SK-N-SH treated with all-trans-retinoic acid at 6 μM for 48 hours (cell line): ENCODE measurements at places on chromosomes 4 and X.

GRCh38 chr4:147492306-147492705, 11.4 kb downstream of the EDNRA start:
- no peak; the same call in 2 of the 3 replicates for ATAC-seq

DNA sequence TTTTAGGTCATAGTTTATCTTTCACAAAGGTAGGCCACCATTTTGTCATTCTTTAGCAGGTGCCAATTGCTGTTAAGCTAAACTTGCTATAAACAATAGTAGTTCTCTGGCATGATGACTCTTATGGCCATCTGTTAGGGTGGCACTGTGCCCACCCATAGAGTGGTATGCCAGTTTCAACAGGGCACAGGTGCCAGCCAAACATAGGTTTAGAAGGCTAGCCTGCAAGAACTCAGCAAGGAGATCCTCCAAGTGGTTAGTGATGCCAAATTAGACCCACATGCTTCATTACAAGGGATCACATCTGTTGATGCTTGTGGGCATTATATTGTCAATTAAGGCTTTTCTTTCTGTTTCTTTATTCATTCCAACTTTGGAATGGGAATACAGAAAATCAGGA, 204.5 kb downstream of the FMR1NB start:
- no peak for ATAC-seq

DNA sequence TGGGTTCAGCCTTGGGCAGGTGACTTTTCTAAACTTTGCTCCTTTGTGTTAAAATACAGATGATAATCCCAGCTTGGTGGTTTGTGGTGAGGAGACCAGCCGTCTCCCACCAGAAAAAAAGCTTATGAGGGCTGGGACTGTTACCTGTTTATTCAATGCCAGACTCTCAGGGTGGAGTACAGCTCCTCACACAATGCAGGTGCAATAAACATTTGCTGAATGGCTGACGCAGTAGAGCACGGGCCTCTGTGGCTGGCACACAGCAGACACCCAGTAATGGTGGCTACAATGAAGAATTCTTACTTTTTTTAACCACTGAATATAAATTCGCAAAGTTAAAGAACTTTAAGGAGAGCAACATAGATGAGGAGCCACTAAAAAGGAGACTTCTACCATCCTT, 30.2 kb downstream of the BEND4 start:
- ATAC-seq: no peak

DNA sequence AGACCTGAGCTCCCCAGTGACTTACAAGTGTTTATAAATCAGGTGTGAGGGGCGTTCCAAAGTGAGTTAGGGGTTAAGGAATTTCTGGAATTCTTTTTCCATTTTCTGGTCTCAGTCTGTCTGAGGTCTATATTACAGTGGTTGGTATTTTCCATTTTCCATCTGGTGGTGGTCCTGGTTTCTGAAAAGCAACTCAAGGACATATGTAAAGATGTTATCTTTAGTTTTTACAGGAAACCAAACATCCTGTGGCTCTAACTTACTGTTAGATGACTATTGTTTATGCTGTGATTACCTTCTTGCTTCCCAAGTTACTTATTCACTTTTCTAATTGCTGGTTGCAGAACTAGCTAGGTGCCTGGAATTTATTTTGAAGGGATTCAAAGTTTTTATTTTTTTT, 53.5 kb upstream of the IL21 start:
- peak; percentile 34 for ATAC-seq

DNA sequence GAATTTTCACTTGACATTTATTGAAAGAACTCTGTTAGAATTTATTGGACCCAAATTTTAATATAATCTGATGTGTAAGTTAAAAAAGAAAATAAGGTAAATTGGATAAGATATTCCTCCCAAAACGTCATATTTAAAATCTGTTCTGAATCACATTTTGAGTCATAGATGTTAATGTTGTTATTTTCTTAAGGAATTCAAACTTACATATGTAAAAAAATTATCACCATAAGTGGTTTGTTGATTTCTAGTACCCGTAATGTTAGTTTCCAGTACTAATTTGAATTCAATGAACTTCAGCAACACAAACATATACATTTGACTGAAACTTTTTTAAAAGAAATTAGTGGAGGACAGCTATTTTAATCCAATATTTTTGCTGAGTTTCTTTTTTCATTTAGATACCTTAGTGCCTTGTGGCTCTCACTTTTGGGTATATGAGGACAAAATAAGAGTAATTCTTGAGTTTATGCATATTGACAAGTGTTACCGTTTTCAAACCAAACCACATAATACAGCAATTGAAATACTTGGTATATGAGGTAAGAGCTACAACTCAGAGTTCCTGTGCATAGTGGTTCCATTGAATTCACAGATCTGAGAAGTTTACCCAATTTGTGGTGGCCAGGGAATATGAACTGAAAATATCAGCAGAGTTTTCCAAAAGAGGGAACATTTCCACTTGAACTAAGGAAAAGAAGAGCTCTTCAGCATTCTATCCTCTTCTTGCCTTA, 71.8 kb downstream of the C4orf46 start:
- ATAC-seq: no peak

DNA sequence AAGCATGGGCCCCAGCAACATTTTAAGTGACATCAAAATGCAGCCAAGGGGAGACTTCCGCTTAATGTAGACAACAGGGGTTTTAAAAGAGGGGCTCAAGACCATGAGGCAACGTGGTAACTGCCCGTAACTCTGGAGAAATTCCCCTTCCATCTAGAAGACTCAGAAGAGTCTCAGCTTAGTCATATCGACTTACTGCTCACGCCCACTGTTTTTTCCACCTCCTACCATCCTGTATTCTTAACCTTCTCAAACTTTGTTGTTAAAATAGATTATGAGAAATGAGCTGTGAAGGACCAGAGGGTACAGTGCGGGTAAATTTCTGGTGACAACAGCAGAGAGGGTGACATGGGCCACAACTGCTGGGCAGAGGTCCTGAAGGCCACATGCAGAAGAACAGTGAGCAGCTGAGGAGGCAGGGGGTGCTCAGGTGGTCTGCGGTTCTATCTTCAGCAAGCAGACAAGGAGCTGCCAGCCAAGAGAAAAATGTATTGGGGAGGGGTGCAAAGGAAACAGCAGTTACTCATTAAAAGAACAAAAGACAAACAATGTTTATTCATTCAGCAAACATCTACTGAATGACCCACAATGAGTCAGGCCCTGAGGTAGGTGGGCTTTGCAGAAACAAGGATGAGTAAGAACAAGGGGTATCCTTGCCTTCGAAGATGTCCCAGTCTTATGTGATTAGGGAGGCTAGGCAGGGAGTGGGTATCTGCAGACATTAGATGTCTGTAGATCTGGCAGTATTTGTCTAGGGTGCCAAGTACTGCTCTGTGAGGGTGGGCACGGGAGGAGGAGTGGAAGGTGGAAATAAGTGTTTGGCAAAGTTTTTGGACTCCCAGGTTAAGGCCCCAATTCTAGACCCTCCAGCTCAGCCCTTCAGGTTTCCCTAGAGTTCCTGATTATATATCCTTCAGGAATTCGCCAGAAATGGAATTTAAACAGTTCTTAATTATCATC, 175.3 kb downstream of the TSPAN5 start:
- no peak for ATAC-seq

- ATAC-seq: no peak
Observed at GRCh38 chr4:7256984-7257810, 64.9 kb downstream of the SORCS2 start.

- no peak for ATAC-seq
Observed at GRCh38 chrX:108582151-108582550, 142.5 kb downstream of the COL4A5 start.

DNA sequence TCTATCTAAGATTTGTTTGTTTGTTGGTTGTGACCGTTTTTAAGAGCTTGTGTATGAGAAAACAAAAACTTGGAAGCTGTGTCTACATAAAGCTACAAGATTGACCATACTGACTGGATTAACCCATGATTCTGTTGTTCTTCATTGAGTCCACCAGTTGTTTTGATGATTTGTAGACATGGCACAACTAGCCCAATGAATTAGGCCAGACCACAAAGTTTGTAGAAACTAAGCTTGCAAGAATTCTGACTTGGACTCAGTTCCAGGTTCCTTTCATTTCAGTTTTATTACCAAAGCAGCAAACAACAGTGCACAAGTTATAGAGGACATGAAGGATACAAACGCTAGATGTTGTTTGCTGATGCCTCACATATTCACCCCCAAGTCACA, 119.3 kb downstream of the RASGEF1B start:
- ATAC-seq: no peak

- ATAC-seq: no peak
Observed at GRCh38 chr4:94175553-94176261, 32.0 kb upstream of the SMARCAD1 start.

- ATAC-seq: no peak; the same call in 2 of the 3 replicates
Observed at GRCh38 chr4:184216515-184216914, 1.2 kb downstream of the ENPP6 start.

DNA sequence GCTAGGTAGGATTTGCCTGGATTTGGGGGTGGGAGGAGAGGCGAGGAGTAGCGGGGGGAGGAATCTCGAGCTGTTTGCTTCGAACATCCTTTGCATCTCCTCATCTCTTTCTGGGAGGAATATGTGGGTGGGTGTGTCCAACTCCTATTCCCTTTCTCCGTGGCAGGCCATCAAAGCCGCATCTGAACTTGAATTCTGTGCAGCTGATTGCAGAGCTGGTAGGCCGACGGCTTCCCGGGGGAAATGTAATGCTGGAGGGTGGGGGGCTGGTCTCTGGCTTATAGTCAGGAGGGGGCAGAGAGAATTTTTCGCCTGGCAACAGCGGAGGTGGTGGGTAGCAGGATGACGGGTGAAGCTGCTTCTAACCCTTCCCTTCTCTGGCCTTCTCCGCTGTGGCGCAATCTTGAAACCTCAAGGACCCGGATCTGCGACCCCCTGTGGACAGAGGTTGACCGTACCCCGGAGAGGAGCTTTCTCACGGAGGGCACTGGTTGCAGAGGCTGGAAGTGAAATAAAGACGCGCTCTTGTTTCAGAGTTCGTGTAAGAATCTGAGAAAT, 628 bp downstream of the ZCCHC12 start:
- ATAC-seq: peak; percentile 49

DNA sequence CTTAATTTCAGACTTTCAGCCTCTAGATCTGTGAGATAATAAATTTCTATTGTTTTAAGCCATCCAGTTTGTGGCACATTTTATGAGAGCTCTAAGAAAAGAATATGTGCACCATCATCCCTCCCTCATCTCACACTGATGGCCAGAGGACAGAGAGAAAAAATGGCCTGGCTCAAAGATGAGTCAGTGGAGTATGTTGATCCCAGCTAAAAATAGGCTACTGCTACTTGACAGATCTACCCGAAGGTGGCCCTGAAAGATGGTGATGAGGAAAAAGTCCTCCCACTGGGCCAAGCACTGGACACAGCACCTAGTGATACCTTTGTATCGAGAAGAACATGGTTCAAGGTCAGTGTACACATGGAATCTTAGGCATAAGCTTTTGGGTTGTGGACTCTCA, 38.2 kb upstream of the DCTD start:
- ATAC-seq: peak; percentile 55

- ATAC-seq: no peak
Observed at GRCh38 chr4:5719350-5720055, 8.5 kb downstream of the EVC start.

DNA sequence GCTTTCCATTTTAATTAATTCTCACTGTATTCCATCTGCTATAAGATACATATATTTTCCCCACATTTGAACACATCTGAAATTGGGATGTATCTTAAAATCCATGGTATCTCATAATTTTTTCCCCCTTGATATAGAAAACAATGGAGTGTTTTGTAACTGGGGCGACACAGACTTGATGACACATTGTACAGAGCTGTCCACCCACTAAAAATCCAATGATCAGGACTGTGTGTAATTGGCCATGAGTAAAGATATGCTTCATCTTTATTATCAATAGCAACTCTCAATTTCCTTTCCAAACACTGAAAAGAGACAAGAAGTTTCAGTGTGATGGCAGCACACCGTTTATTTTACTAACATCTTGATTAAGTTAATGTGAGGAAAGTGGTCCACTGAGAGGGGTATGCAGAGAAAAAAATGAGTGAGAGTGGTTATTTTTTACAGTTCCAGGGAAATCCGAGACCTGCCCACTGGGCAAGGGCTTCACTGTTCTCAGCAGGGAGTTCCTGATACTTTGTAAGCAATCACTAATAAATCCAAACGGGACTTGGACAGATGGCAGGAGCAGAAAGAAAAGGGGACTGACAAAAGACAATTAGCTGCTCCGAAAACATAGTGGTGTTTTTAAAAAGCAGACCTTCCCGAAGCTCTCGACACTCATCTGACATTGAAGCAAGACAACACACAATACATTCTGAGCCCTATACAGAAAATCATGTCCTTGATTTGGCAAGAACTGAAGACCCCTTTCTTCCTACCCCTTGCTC, 149.4 kb downstream of the TSPAN5 start:
- ATAC-seq: no peak

- ATAC-seq: no peak
Observed at GRCh38 chr4:123073650-123074049, 151.3 kb upstream of the NUDT6 start.

DNA sequence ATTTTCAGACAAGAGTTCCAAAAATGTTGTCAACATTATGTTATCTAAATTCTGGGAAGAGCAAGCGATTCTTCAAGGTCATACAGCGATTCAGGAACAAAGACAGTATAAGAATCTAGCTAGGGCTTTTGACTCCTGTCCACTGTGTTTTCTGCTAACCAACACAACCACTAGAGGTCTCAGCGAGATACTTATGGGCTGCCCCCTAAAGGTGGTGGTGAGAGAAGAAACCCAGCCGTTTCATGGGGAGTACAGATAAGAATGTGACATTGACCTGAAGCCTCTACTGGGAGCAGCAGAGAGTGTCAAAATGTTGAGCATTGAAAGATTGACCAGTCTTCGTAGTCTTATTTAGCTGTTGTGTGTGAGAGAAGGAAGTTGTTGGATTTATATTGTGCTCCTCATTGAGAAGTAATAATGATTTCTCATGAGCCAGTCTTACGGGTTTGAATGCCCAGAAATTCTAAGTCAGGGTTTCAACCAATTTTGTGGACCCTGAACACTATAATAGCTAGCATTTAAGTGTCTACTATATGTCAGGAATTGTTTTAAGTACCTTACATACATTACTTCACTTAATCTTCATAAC, 168.3 kb downstream of the SPRY1 start:
- ATAC-seq: peak; percentile 96

DNA sequence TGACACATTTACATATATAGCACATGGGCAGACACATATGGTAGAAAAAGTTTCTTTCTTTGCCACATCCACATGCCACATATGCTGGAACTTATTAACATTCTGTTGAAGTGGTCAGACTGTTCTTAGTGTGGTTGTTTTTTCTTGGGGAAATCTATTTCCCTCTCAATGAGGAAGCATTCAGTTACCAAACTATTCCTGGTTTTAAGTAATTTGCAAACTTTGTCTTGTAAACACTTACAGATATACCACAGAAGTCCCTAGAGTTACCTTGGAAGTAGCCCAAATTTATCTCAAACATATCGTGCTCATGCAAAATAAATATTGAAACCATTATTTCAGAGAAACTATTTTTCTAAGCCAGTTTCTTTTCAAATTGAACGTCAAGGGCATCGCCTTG, 625.5 kb upstream of the INTU start:
- no peak for ATAC-seq

- ATAC-seq: no peak
Observed at GRCh38 chr4:53626491-53626890, 35.2 kb upstream of the LNX1 start.
